ENCODE measurements at places on chromosomes 4 and X.

GRCh38 chrX:31658360-31658759, 586.5 kb upstream of the FTHL17 start:
- DNase-seq = no peak

GRCh38 chr4:687048-687970, 1.6 kb downstream of the SLC49A3 start:
- peak; percentile 100 for DNase-seq

DNA sequence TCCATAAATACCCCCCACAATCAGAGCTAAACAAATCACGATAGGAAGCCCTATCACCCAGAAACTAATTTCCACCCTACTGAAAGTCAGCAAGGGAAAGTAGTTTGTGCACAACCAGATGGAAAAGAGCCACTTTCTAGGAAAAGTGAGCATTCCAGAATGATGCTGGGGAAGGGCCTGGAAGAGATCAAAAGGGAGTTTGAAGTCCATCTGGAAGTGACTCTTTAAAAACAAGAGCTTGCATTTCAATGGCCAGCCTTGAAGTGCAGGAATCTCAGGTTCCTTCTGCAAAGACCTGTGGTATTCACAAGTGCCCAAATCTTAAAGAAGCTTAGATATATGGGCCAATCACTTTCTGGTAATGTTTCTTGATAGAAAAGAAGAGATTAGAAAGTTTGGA, 97.0 kb upstream of the LDB2 start:
- no peak for DNase-seq

DNA sequence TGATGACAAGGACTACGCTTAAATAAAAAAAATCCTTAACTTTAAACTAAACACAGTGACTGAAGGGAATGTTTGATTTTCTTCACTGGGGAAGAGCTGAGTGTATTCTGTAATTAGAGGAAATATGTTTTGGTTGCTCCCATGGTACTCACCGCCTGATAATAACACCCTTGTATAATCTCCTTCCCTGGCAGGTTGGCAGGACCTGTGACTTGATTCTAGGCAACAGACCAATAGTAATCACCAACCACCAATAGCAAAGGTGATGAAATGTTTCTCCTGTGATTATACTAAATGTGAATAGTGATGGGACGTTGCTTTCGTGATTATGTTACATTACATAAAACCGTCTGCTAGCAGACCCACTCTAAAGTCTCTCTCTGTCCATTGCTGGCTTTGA, 536.8 kb upstream of the CPEB2 start:
- no peak for DNase-seq

DNA sequence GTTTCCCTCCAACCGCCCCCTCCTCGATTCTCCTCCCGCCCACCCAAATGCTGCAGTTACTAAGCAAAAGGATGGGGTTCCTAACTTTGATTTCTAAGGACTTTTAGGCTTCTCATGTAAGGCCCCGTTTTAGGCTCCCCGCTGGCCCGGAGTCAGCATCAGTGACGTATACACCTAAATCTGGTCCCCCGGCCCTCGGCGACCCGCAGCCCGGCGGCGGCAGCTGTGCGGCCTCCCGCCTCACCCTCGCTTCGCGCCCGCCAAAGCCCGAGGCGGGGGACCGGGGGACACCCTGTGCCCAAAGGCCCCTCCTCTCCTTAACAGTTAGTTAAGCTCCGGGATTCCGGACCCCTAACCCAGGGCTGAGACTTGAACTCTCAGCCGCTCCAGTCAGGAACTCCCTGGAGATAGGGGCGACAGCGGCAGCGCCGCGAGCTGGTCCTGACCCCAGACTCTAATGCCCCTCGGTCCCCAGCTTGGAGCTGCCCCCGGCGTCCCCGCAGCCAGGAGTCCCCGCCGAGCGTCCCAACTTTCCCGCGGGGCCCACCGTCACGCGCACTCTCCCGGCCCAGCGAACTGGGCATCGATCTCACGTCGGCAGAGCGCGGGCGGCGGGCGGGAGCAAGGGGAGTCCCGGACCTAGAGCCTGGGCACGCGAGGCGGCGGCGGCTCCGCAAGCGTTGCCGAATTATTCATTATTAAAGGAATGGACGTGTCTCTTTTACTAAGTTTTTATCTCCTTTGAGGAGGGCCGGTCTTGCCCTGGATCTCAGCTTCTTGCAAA, 1.5 kb upstream of the NR3C2 start:
- no peak for DNase-seq

DNA sequence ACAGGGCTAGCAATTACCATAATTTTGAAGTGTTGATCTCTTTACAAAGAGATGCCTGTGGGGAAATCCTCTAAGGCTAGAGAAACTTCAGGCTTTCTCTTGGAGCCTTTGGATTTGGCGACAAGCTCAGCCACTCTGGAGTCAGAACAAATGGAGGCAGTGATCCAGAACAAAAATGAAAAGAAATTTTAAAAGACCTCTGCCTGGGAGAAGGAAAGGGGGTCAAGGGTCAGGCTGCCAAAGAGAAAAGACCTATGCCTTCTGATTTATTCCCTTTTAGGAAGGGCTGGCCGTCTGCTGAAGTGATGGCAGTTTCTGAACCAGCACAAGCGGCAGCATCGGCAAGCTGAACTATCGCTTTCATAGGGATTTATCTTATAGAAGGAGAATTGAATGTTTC, 140.8 kb upstream of the SFRP2 start:
- no peak for DNase-seq

DNA sequence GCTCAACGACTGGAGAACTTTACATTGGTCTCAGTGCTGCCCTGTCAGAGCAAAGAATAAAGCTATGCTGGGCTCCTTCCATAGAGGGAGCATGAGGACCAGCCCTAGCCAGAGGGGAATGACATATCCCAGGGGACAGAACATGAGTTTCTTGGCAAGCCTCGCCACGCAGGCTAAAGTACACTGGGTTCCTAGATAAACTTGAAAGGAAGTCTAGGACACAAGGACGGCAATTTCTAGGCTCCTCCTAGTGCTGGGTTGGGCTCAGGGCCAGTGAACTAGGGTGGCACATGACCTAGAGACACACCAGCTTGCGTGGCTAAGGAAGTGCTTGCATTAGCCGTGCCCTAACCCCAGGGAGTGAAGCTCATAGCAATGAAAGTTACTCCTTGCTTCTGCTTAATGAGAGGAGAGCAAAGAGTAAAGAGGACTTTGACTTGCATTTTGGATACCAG, 141.0 kb downstream of the MAB21L2 start:
- no peak for DNase-seq

- DNase-seq = no peak
These were observed 460.7 kb upstream of the RPS6KA3 start for GRCh38 chrX:20727447-20727846.

- no peak for DNase-seq
These were observed 9.9 kb downstream of the CHIC2 start for GRCh38 chr4:54054501-54054900.

DNA sequence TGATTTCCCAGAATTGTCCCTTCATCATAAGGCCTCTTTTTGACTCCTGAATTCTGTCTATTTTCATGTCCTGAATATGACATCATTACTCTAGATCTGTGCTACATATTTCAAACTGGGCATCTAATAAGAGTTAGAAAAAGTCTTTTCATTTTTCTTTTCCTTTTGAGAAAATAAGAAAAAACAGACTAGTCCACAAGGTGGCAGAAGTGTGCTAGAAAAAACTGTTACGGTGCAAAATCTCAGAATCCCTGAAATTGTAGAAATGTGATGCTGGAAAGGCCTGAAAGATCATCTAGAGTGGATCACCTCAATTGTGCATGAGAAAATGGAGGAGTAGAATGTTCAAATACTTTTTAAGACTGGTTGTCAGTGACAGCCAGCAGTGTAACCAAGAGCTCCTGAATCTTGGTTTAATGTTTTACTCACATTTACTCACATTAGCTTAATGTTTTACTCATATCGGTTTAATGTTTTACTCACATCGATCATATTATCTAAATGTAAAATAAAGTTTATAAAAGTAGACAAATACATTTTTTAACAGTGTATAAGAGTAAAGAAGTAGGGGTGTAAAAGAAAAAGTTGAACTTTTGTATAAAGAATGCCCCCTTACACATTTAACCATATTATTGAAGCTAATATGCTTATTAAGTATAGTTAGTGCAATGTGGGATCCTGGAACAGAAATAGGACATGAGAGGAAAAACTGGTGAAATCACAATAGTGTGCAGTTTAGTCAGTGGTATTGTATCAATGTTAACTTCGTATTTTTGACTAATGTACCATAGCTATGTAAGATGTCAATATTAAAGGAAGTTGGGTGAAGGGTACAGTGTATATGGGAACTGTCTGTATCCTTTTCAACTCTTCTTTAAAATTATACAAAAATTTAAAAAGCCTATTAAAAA, 15.2 kb downstream of the ASB11 start:
- no peak for DNase-seq

- no peak for DNase-seq
These were observed 10.2 kb upstream of the TAPT1 start for GRCh38 chr4:16236402-16237023.

- DNase-seq = no peak
These were observed 81.3 kb downstream of the HMGN5 start for GRCh38 chrX:81120258-81120935.

GRCh38 chrX:132809581-132809980, 148.8 kb downstream of the HS6ST2 start:
- no peak for DNase-seq

DNA sequence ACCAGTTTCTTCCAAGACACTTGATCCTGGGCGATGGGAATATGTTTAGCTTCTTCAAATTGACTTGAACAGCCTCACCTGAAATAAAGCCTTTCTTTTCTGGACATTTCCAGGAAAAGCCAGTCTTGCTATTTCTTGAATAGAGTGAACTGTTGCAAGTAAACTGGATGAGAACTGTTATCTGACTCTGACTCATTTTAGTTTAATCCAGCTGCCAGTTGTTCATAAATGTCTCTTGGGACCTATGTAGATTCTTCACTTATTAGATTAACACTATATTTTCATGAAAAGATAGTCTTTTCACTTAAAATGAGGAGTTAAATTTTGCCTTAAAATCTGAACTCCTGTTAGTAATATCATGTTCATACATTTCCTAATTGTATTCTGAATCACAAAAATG, 615.4 kb upstream of the GALNT7 start:
- DNase-seq = no peak

GRCh38 chr4:60805500-60806313, 394.4 kb upstream of the ADGRL3 start:
- peak; percentile 1 for DNase-seq

- no peak for DNase-seq
These were observed 1008.7 kb downstream of the GLUD2 start for GRCh38 chrX:122055979-122056715.

- no peak for DNase-seq
These were observed 175.0 kb upstream of the UGT8 start for GRCh38 chr4:114423582-114423981.

GRCh38 chr4:144300616-144301015, 160.1 kb upstream of the GYPA start:
- no peak for DNase-seq

DNA sequence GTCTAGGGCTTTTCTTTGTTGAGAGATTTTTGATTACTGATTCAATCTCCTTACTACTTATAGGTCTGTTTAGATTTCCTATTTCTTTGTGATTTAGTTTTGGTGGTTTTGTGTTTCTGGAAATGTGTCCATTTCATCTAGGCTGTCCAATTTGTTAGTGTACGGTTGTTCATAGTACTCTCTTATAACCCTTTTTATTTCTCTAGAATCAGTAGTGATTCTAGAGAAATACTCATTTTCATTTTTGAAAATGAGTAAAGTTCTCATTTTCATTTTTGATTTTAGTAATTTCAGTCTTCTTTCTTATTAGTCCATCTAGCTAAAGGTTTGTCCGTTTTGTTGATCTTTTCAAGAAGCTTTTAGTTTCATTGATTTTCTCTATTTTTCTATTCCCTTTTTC, 7.5 kb downstream of the IL13RA1 start:
- no peak for DNase-seq

GRCh38 chr4:118400356-118400755, 47.6 kb upstream of the PRSS12 start:
- DNase-seq = no peak

DNA sequence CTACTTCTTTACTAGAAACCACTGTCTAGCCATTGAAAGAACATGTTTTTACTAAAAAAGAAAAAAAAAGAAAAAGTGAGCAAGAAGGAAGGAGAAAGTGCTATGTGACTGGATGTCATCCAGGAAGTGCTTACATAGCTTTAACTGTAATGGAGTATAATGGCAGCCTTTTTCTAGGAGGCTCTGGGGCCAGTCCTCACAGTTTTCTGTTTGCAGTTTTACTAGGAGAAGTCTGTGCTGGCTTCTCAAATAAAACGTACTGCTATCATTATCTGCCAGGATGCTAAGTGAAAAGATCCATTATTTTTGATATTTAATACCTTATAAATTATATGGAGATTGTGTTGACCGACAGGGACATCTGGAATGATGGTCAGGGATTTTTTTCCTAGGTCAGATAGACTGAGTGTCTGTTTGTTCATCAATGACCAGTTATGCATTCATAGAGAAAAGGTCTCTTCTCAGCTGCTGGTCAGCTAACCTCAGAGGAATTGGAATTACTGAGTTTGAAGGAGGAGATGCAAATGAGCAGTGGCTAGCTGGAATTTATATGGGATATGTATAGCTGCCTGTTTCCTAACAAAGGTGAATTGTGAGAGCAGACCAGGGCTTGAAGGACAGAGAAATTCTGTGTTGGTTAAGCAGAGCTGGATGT, 21.7 kb downstream of the LPAR4 start:
- no peak for DNase-seq

- no peak for DNase-seq
These were observed 4.1 kb downstream of the TDO2 start for GRCh38 chr4:155907556-155907955.

- DNase-seq = no peak
These were observed 19.5 kb downstream of the L1CAM start for GRCh38 chrX:153866302-153867019.

- DNase-seq = no peak
These were observed 92.8 kb downstream of the MAML3 start for GRCh38 chr4:140061194-140061593.

DNA sequence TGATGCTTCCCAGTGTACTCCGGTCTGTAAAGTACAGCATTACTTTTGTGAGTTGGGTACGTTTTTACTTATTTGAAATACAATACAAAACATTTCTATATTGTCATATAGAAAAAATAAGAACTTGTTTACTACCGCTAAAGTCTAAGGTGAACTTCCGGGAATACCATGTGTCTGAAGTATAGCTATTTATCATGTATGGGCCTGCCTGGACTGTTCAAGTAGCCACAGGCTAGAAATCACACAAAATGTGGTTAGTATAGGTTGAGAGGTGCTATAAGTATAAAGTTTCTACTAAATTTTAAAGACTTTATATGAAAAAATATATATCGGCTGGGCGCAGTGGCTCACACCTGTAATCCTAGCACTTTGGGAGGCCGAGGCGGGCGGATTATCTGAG, 152.3 kb downstream of the ARAP2 start:
- DNase-seq = no peak

Data from HuH-7.5 (cell line).